ENCODE measurements at places on chromosomes 5 and 9.

DNA sequence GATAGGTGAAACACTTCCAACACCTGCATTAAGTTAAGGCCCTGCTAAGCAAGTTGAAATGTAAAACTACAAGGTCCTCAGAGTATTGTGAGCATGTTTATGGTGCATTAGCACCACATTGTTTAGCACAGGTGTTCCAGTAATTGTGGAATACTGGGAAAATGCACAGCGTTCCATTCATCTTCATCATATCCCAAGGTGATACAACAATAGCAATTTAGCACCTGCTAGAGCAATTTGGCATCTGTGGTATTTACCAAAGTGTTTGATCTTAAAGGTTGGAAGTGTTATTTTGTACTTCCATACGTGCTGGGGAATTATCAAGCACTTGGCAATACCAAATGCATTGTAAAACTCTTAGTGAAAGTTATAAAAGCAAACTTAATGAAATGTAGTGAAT, 266.8 kb downstream of the CYLC2 start:
- no peak for DNase-seq

GRCh38 chr5:135332519-135333150, 66.4 kb downstream of the MACROH2A1 start:
- no peak for DNase-seq

GRCh38 chr9:105319202-105319813, 74.9 kb downstream of the SLC44A1 start:
- no peak for DNase-seq

GRCh38 chr5:157454273-157454672, 5.7 kb upstream of the NIPAL4 start:
- no peak for DNase-seq

DNA sequence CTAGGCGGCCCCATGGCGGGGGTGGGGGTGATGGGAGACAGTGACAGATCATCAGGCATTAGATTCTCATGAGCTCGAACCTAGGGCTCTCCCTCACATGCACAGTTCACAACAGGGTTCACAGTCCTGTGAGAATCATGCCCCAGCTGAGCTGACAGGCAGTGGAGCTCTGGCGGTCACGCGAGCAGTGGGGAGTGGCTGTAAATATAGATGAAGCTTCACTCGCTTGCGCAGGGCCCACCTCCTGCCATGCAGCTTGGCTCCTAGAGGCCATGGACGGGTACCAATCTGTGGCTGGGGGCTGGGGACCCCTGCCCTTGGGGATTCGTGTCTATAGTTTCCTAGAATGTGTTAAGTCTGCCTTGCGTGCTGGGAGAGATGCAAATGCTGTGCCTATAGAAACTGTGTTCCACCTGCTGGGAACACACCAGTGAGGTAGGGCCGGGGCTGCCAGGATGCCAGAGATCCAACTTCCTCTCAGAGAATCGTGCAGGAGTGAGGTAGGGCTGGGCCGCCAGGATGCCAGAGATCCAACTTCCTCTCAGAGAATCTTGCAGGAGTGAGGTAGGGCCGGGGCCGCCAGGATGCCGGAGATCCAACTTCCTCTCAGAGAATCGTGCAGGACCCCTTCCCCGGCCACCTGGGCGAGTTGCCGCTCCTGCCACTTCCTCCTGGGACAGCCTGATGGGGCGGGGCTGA, 14.1 kb upstream of the EXOC3 start:
- DNase-seq = no peak

DNA sequence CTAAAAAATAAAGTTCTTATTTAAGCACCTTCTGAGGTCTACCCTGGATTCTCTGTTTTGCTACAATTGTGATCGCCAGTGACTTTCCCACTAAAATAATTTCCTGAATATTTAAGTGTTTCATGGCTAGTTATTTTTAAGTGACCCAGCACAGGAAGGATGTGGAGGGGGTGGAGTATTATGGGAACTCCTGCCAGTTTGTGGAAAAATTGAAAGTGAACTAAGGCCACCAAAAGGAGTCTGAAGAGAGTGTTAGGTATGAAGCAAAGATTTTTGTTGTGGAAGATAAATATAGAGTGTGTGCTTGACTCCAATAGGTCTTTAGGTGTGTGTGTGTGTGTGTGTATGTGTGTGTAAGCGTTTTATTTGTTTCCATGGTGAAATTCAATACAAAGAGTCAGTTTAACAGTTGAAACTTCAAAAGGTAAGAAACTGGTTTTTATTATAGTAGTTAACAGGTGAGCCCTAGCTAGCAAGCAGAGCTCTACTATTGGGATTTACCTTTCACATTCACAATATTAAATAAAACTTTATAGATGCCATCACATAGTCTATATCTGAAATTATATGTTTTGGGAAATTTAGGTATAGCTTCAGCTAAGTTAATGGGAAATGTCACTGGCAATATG, 25.6 kb downstream of the RASGRF2 start:
- no peak for DNase-seq

- no peak for DNase-seq
These were observed 25.8 kb downstream of the LYSMD3 start for GRCh38 chr5:90503596-90503995.

GRCh38 chr9:15670894-15671293, 118.1 kb downstream of the CCDC171 start:
- DNase-seq = no peak

- no peak for DNase-seq
These were observed 59.2 kb downstream of the TNC start for GRCh38 chr9:115058684-115059315.

- no peak for DNase-seq
These were observed 11.6 kb downstream of the RPL37 start for GRCh38 chr5:40823459-40823858.

- DNase-seq = no peak
These were observed 973.3 kb downstream of the TAF11L14 start for GRCh38 chr5:18607570-18607969.

GRCh38 chr5:71699751-71700150, 19.3 kb upstream of the CARTPT start:
- no peak for DNase-seq

DNA sequence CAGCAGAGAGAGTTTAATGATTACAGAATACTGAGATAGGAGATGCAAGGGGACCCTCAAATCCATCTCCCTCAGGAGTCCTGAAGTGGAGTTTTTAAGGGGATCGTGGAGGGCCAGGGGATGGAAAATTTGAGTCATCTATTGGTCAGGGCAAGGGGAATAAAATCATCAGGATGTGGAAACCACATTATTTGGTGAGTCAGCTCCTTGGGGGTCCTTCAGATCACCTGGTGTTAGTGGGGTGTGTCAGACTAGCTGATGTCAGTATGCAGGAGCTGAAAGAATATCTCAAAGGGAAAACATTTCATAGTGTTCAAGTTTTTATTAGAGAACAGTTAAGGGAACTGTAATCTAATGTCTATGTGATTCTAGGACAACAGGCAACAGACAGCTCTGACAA, 183.0 kb upstream of the FTMT start:
- DNase-seq = no peak

- no peak for DNase-seq
These were observed 7.1 kb upstream of the TRIM7 start for GRCh38 chr5:181212080-181212479.

- DNase-seq = no peak
These were observed 407.0 kb downstream of the PDE4D start for GRCh38 chr5:59486508-59486907.

GRCh38 chr9:83688921-83689320, 18.8 kb downstream of the UBQLN1 start:
- no peak for DNase-seq

GRCh38 chr9:128454991-128455390, 815 bp upstream of the ODF2 start:
- DNase-seq = no peak

DNA sequence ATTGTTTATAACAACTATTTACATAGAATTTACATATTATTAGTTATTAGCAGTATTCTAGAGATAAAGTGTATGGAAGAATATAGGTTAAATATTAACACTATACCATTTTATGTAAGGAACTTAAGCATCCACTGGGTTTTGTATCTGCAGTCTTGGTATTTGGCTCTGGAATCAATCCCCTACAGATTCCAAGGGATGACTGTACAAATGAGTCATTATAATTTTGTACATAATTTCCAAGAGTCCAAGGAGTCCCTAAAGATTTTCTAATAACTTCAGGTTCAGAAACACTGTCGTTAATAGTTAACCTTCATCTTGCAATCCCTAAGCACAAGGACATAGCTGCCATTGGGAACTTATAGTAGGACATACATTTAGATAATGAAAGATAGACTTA, 254.8 kb upstream of the PDE4D start:
- no peak for DNase-seq

DNA sequence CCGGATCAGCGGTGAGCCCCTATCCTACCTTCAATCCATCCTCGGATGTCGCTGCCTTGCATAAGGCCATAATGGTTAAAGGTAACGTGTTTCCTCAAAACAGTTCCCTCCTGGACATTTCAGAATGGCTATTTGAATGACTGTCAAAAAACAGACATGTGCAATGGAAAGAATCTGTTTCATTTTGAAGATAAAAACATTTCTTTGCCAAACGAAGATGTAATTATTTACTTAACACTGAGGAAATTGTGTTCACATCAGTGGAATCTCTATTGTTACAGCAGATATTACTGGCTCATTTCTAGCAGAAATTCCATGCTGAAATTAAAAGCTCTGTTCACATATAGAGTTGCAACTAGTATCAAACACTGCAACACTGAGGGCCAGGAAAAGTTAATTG, 7.1 kb downstream of the ANXA1 start:
- no peak for DNase-seq

- DNase-seq = no peak
These were observed 38.9 kb downstream of the PTTG1 start for GRCh38 chr5:160460377-160461049.

- no peak for DNase-seq
These were observed 157.4 kb downstream of the ARSB start for GRCh38 chr5:78827725-78828124.

- DNase-seq = no peak
These were observed 3.5 kb downstream of the HBEGF start for GRCh38 chr5:140342896-140343295.

DNA sequence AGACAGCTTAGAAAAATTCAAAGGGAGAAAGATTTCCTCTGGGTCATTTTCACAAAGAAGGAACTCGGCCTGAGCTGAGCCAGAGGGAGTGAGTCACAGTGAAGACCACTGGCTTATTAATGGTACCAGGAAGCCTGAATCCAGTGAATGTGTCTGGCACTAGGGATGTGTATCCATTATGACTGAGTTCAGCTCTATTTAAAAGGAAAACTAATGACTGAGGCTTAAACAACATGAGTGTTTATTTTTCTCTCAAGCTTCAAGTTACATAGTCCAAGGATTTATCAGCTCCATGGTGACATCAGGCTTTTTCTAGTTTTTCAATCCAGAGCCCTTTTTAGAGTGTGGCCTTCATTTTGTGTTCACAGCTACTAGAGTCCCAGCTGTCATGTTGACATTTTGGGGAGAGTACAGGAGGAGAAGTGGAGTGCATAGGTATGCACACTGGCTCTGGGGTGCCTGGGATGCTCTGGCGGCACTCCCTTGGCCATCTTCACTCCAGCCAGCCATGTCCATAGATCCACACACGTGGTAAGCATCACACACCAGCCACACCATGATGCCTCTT, 159.5 kb upstream of the ERCC6L2 start:
- no peak for DNase-seq
